ENCODE measurements at places on chromosomes 11 and 22. TPM values are rescaled to one million over a fixed set of nuclear protein-coding genes. Genes with fewer than 3 reads are reported as not detected.

The VSIG2 gene
- polyA plus RNA-seq = 2.7 TPM

The TEX54 gene
- not detected for polyA plus RNA-seq

The NLRP14 gene
- not detected for polyA plus RNA-seq

The CLMP gene
- not detected for polyA plus RNA-seq

The RTN4RL2 gene
- polyA plus RNA-seq = 4.3 TPM

The MPZL2 gene
- polyA plus RNA-seq = 53.7 TPM

The ELMOD1 gene
- polyA plus RNA-seq = 0.05 TPM

The NFAM1 gene
- polyA plus RNA-seq = 0.03 TPM

The GPHA2 gene
- 13.0 TPM for polyA plus RNA-seq

The TPH1 gene
- 0.26 TPM for polyA plus RNA-seq

The RAG1 gene
- polyA plus RNA-seq = 0.01 TPM

DNA sequence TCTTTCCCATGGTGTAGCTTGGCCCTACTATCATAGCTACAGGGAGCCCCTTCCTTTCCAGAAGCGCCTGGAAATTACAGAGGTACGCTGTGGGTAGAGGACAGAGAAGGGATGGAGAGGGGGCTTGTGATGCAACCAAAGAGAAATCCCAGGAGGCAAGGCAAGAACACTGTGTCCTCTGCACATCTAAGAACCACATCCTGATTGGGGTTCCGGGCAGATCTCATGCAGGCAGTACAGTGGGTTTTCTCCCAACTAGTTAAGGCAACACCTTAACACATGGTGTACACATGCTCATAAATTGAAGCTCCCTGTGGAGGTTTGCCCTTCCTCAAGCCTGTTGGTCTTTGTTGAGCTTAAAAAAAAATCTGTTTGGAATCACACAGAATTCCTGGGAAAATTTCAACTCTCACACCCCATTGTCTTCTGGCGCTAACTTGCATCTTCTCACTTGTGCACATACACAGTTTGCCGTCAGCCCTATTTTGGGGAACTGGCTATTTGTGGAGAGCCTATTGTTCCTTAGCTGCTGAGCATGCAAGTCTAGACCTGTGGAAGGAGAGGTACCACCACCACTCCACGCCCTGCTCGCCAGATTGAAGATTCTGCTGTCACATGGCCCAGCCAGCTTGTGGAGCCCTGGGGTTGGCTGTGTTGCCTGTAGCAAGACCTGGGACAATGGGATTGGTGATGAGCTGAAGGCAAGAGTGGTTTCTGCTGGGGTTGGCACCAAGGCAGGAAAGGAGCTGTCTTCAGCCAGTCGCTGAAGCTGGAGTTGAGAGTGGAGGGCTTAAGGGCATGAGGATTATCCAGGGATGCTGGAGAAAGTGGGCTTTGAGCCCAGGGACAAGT is 52.4 kb downstream of the ALX4 start:
- DNase-seq = no peak

- no peak for DNase-seq
These were observed 15.1 kb downstream of the ADM start for GRCh38 chr11:10319702-10320558.

- DNase-seq = no peak
These were observed 385 bp upstream of the SCO2 start for GRCh38 chr22:50525858-50526107.

DNA sequence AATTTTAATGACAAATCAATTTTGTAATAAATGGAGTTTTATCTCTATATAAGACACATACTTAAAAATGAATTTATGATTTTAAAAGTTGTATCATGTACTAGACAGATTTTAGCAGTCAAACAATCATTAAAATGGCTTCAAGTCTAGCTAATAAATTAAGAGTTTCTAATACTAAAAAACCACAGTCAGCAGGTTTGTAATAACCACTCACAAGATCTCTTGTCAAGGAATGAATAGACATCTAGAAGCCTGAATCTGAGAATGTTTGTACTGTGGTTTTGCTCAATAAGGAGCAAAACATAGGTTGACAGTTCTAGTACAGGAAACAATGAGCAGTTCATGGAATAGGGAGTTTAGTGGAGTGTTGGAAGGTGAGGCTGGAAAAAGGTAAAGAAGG is 81.2 kb downstream of the DEUP1 start:
- no peak for DNase-seq

DNA sequence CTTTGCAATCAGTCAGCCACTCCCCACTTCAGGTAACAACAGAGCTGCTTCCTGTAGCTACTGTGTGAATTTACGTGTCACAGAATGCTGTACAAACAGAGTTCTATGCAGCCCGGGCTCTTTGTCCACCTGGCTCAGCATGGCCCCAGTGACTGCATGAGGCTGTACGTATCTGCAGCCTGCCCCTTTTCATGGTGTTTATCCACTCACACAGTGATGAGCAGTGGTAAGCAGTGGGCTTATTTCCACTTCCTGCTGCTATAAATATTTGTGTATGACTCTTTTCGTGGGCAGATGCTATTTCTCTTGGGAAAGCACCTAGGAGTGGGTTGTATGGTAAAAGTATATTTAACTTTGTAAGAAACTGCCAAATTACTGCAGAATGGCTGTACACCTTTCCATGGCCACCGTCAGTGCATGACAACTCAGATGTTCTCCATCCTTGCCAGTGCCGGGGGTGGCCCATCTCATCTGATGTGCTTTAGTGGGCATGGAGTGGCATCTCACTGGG is 43.3 kb downstream of the MYEOV start:
- no peak for DNase-seq

DNA sequence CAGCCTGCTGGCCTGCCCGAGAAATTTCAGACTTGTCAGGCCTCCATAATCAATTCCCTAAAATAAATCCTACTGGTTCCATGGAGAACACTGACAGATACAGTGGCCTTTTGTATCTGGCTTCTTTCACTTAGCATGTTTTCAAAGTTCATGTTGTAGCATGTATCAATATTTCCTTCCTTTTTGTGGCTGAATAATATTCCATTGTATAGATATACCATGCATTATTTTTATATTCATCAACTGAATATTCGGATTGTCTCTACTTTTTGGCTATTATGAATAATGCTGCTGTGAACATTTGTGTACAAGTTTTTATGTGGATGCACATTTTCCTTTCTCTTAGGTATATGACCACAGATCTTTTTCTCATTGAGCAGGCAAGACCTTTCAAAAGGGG is 10.4 kb downstream of the SPTY2D1 start:
- no peak for DNase-seq

- DNase-seq = no peak
These were observed 1.5 kb downstream of the CEP295 start for GRCh38 chr11:93663021-93663420.

DNA sequence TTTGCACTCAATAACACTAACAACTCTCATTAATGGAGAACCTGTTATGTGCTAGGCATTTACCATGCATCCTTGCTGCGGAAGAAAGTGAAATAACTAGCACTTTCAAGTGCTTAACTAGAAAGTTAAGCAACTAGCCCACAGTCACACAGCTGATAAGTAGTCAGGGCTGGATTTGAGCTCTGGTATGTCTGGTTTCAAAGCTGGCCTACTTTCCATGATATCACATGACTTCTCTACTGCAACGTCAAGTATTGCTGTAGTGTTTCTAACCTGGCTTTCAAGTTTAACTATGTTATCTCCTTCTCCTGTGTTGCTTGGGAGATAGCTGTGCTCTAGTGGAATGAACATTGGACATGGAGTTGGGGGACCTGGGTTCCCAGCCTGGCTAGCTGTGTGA is 12.1 kb downstream of the SLC15A3 start:
- no peak for DNase-seq

GRCh38 chr22:21098099-21098671 is 52.4 kb downstream of the LRRC74B start:
- DNase-seq = no peak

GRCh38 chr11:12161603-12162350 is 51.4 kb downstream of the MICAL2 start:
- no peak for DNase-seq

- no peak for DNase-seq
These were observed 3.5 kb downstream of the PANX1 start for GRCh38 chr11:94132152-94132558.

DNA sequence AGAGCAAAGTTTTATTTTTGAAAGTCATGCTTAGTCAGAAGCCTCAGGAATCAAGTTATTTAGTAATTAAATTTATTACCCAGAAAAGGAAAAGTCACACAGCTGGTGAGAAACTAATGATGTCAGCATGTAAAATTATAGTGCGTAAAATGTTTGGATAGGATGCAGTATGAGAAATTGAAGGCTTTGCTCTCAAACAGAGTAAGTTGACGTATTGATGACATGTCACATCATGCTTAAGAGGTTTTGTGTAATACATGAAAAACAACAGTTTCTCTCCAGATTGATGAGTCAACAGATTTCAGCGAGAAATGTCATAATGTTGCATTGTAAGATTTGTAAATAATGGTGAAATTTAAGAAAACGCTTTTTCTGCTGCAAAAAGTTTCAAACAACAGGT is 769.8 kb downstream of the METTL15 start:
- DNase-seq = no peak

DNA sequence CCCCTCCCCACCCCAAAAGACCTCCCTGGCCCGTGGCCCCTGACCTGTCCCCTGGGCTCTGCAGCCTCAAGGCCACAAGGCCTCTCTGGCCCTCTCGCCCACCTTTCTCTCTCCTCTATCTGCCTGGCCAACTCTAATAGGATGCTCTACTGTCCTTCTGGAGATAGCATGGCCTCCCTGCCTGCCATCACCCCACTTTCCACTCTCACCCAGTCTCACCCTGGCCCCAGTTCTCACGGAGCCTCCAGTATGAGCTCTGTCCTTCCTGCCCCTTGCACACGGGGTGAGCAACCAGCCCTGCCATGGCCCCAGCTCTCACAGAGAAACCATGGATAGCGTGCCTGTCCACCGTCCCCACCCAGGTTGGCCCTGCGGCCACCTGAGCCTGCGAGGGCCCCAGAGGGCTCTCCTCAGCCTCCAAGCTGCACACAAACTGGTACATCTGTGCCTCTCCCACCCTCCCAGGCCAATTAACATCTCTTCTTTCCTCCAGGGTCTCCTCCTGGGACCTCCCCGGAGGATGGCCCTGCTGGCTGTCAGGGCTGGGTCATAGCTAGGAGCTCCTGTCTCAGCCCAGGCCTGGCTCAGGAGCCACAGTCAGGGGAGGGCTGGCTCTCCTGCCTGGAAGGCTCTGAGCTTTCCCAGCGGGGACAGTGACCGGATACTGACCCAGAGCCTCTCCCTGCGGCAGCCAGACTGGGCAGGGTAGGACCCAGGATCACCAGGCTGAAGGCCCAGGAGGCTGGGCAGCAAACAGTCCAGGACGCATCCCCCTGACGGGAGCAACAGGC is 22.3 kb downstream of the RTN4R start:
- DNase-seq = no peak

- DNase-seq = no peak
These were observed 32.9 kb downstream of the TP53I11 start for GRCh38 chr11:44917741-44918140.

- DNase-seq = no peak
These were observed 924.7 kb downstream of the OPCML start for GRCh38 chr11:132607575-132607974.

DNA sequence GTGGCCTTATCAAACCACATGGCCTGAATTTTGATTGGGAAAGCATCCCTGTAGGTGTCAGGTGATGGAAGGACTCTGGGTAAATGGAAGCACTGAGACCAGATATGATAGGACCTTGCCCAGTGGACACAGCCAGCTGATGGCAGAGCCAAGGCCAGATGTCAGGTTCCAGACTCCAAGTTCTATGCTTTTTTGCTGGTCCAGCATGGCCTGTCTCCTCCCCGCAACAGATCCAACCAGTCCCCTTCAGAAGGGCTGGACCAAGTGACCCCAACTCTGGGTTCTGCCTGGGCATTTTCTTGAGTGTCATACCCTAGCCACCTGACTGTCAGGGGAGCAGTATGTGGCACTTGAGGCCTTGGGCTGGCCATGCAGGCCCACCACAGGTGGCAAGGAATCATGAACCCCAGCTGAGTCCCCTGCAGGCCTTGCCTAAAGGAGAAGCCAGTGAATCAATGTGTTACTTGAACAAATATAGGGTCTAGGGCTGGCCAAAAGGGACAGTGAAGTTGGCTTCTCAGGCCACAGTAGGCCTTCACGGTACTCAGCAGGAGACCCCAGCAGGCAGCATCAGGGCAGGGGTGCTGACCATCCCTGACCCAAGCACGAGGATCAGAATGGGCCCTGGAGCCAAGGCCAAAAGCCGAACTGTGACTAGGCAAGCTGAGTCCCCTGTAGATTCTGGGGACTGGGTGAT is 27.1 kb downstream of the KCNQ1OT1 start:
- DNase-seq = no peak

- DNase-seq = peak; percentile 51
These were observed 18.9 kb downstream of the CASP5 start for GRCh38 chr11:105004021-105004420.

GRCh38 chr22:23106906-23107367 is 34.9 kb downstream of the RSPH14 start:
- DNase-seq = peak; percentile 39

DNA sequence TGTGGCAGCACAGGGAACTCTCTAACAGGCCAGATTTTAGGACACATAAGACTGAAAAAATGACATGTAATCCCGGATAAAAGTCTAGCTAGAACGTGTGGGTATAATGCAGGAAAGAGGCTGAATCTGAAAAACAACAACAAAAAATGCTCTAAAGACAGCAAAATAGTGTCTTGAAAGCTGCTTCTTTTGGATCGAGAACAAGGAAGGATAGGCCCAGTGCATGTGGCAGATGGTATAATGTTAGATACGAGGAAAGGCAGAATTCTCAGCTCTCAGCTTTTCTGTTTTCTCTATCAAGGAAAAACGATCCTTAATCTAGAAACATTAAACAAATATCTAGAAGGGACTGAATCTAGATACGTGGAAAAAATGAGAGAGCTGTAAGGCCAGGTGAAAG is 33.8 kb upstream of the PARVA start:
- no peak for DNase-seq

- DNase-seq = no peak
These were observed 19.3 kb upstream of the GRK3 start for GRCh38 chr22:25545146-25545545.

- DNase-seq = no peak
These were observed 26.3 kb upstream of the ISX start for GRCh38 chr22:35039625-35040024.

Measured in HepG2 (cell line).